ENCODE measurements at places on chromosomes 4 and X. TPM values are rescaled to one million over a fixed set of nuclear protein-coding genes. Genes with fewer than 3 reads are reported as not detected.

- no peak for DNase-seq
Observed at GRCh38 chrX:150692296-150692695, 900 bp upstream of the MTMR1 start.

- no peak for DNase-seq
Observed at GRCh38 chr4:147407261-147408045, 73.4 kb upstream of the EDNRA start.

GRCh38 chrX:40950546-40950945 lies 134.7 kb upstream of the USP9X start:
- no peak for DNase-seq

The MAGEA2B gene
- total RNA-seq = not detected

The DIPK2B gene
- total RNA-seq = 5.0 TPM

DNA sequence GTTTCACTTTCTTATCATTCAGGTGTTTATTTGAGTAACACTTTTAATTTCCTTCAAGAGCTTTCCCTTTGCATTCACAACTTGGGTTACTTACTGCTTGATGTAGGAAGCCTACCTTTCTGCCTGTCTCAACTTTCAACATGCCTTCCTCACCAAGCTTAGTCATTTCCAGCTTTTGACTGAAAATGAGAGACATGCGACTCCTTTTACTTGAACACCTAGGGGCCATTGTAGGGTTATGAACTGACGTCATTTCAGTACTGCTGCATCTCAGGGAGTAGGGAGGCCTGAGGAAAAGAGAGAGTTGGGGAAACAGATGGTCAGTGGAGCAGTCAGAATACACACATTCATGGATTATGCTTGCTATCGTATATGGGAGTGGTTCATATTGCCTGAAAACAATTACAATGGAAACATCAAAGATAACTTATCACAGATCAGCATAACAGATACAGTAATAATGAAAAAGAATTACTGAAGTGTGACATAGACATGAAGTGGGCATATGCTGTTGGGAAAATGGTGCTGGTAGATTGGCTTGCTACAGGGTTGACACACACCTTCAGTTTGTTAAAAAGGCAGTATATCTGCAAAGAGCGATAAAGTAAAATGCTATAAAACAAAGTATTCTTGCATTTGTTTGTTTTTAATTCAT lies 25.7 kb downstream of the USP53 start:
- DNase-seq = no peak

- DNase-seq = no peak
Observed at GRCh38 chrX:73831500-73831899, 268.5 kb downstream of the CHIC1 start.

GRCh38 chr4:24489870-24490269 lies 94.5 kb downstream of the DHX15 start:
- DNase-seq = no peak

The NWD2 gene
- total RNA-seq = 11.1 TPM

DNA sequence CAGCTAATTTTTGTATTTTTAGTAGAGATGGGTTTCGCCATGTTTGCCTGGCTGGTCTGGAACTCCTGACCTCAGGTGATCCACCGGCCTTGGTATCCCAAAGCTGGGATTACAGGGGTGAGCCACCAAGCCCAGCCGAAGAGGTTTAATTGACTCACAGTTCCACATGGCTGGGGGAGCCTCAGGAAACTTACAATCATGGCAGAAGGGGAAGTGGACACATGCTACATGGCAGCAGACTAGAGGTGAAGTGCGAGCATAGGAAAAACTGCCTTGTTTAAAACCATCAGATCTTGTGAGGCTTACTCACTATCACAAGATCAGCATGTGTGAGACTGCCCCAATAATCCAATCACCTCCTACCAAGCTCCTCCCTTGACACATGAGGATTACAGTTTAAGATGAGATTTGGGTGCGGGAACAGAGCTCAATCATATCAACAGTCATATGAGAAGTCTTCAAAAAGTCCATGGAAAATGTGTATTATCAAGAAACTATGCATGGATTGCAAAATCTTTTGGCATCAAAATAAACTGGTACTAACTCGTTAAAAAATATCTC lies 25.8 kb upstream of the RPL39 start:
- no peak for DNase-seq

DNA sequence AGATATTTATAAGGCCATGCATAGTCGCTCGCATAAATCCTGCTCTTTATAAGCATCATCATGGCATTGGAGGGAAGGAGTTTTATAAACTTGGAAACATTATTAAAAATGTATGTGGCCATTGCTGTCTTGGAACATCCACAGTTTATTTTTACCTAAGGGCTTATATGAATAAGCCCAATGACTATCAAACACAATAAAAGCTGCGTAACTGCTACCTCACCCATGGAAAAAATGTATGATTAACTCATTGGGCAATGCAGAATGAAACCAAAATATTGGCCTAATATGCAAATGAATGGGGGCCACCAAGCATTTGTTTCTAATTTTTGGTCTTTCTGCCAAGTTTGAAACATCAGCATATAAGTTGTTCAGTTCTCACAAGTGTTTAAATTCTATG lies 19.1 kb downstream of the GEMIN8 start:
- no peak for DNase-seq

The OTC gene
- not detected for total RNA-seq

DNA sequence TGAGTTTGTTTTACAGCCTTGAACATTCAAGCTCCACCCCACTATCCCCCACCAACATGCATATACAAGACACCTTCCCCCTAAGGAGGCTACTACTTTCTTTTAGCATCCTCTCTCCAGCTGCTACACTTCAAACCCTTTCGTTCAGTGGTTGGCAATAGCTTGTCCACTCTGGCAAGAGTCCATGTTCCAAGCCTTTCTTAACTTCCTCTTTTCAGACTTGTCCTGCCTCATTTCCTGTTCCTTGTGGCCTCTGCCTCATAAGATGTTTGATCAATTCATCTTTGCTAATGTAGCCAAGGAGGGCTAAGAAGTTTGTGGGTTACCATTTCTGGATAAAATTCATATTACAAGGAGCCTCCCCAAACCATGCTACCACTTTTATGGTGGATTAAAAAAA lies 20.8 kb upstream of the ZCCHC12 start:
- no peak for DNase-seq

The F8A2 gene
- not detected for total RNA-seq

- no peak for DNase-seq
Observed at GRCh38 chr4:95821867-95822266, 18.0 kb upstream of the PDHA2 start.

DNA sequence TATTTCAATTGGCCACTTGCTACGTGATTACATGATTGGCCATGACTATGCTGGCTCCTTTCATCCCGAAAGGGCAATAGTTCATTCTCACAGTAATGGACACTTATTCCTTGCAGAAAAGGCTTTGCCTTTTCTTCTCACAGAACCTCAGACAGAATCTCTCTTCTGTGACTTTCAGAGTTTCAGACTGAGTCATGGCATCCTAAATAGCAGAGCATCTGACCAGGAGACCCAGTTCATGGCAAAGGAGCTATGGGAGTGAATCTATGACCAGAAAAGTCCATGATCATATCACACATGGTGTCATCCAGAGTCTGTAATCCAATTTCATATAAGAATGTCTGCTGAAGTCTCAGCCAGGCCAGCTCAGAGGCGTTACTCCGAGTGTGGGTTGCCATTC lies 263.3 kb upstream of the CLNK start:
- DNase-seq = no peak

The GNPDA2 gene
- 39.9 TPM for total RNA-seq

The PHOX2B gene
- total RNA-seq = 0.18 TPM

DNA sequence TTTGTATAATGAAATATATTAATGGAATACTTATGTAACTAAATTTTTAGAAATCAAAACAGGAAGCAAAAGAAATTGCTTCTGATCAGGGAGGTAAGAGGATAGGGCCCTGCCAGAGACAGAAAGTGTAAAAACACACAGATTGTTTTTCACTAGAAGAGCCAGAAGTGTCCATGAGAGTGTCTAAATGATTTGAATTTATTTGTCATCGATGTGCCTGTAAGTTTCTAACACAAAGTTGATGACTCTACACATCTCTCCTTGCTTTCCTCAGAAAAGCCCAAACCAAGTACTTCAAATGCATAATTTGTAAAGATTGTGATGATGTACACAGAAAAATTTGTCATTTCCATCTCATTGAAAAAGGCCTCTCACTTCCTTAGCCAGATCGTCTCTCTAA lies 80.6 kb downstream of the TMEM156 start:
- DNase-seq = no peak
